ENCODE measurements at places on chromosomes 5 and 9.

DNA sequence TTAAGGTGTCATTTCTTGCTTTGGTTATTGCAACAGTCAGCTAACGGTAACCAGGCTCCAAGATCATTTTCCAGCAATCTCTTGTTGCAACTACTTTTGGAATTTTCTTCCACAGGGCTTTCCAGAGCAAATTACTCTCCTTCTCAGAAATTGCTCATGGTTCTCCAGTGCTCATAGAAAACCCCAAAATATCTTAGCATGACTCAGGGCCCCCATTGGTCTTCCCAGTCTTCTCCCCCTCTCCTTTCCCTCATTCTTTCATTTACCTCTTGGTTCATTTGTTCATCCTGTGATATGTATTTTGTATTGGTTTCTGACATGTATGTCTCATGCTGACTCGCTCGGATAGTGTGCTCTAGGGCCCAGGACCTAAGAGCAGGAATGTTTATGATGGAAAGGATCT lies 35.6 kb downstream of the WWC1 start:
- DNase-seq: no peak

DNA sequence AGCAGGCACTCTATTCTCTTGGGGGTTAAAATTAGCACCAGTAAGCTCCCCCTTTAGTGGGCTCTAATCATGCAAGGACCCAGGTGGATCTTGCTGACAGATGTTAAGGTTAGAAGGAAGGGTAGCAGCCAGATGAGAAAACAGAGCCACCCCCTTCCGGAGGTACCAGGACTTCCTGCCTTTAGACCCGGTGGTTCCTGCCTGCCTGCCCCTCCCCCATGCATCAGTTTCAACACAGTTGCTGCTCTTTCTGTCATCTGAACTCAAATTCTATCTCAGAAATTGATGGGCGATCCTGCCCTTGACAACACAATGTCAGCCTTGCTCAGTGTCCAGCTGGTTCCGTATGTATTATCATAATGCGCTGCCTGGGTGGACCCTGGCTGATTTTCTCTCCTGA lies 287.3 kb downstream of the EBF1 start:
- DNase-seq: no peak

DNA sequence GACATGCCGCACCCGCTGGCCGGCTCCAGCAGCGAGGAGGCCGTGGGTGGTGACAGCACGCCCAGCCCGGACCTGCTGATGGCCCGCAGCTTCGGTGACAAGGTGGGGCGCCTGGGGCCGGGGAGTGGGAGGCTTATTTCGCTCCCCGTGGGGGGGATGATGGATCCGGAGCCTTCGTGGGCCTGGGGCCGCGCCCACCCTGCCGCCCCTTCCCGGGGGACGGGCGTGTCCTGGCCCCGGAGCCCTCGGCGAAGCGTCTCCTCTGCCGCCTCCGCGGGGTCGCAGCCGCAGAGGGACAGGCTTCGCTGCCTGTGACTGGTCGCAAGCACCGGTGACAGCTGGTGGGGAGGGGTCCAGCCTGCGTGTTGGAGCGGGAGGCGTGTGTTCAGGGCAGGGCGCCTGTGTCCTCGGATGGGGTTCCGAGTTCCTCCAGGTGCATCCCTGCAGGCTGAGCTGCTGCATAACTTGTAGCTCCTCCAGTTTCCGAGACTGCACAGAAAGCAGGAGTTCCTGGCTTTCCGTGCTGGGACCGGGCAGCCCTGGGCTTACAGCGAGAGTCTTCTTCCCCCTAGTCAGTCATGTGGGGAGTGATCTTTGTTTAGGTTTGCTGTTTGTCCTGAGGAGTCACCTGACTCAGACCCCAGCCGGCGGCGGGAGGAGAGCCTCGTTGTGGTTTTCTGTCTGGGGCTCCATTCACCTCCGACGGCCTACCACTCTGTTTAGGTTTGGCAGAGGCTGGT lies 666 bp downstream of the SNX30 start:
- no peak for DNase-seq

- DNase-seq: no peak
Measured at GRCh38 chr5:168304349-168304748, 12.9 kb downstream of the WWC1 start.

DNA sequence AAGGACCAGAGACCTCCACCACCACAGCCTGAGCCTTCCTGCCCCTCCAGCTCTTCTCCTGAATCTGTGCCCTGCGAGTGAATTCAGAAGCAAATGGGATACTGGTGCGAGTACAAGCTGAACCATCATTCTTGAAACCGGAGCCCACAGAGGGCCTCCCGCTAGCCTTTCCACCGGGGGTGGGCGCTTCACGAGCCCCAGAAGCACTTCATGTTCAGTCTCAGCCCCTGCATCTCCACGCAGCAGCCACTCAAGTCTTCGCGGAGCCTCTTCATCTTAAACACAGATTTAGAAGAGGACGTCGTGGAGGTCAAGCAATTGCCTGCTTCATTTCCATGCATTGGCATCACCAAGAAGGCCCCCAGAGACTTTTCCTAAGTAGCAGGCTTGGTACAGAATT lies 26.0 kb upstream of the OLFM1 start:
- DNase-seq: no peak

DNA sequence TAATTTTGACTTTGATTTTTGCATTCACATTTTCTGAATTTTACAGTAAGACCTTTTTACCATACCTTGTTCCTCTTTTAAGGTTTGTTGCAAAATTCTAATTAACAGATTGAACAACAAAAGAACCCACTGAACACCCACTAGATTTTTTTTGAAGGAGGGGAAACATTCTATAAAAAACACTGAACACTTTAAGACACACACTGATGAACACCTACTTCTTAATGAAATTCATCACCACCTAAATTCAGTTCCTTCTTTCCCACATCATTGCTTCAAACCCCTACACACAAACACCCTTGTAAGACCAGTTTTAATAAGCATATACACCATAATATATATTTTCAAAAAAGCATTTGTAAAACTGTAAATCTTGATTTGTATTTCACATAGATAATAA lies 559.0 kb upstream of the MEF2C start:
- DNase-seq: no peak
